ENCODE measurements at places on chromosomes 1 and 21. TPM values are rescaled to one million over a fixed set of nuclear protein-coding genes. Genes with fewer than 3 reads are reported as not detected.

DNA sequence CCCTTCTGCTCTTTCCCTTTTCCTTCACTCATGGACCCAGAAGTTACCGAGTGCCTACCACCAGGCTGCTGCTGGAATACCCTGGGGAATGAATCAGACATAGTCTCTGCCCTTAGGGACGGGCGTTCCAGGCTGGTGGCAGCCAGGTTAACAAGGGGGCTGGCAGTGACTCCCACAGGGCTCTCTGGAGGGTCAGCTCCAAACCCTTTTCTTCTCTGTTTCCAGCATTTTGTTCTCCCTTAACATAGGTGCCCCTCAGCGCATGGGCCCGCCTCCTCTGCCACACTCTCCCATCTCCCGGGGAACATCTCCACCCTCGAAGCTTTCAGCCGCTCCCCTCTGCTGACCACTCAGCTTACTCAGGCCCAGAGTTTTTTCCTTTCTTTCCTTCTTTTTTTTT, 62.9 kb upstream of the LRP8 start:
- DNase-seq, result no peak

DNA sequence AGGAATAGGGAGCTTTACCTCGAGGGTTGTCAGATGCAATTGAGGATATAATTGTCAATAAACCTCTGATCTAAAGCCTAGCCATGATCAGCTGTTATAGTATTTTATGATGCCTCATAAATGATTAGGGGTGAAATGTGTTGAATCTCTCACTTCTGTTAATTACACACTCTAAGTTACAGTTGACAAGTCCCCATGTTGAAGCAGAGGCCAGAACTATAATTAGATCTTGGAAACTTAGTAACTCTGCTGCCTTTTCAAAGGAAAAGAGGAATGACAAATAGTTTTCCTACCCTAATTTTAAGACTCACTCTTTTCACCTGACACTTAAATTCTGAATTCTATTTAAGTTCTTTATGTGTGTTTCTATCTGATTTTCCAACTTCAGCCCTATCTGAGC, 33.8 kb downstream of the CCSAP start:
- DNase-seq, result no peak

DNA sequence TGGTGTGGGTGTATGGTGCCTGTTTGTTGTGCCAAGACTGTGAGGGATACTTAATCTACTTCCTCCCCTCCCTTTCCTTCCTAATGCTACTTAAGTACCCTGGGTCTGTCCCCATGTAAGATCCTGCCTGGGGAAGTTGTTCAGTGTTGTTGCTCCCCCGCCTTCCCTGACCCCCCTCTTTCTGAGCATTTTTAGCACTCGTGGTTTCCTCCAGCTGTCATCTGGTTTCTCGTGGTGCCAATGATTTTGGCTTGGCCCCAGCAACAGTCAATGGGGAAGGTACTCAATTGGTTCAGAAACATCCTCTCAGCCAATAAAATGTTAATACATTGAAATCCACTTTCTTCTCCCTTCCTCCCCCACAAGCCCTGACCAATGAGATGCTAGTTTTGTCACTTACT, 8.0 kb upstream of the B4GALT3 start:
- peak; percentile 86 for DNase-seq

GRCh38 chr21:34693192-34693810, 24.5 kb downstream of the CLIC6 start:
- peak; percentile 36 for DNase-seq

DNA sequence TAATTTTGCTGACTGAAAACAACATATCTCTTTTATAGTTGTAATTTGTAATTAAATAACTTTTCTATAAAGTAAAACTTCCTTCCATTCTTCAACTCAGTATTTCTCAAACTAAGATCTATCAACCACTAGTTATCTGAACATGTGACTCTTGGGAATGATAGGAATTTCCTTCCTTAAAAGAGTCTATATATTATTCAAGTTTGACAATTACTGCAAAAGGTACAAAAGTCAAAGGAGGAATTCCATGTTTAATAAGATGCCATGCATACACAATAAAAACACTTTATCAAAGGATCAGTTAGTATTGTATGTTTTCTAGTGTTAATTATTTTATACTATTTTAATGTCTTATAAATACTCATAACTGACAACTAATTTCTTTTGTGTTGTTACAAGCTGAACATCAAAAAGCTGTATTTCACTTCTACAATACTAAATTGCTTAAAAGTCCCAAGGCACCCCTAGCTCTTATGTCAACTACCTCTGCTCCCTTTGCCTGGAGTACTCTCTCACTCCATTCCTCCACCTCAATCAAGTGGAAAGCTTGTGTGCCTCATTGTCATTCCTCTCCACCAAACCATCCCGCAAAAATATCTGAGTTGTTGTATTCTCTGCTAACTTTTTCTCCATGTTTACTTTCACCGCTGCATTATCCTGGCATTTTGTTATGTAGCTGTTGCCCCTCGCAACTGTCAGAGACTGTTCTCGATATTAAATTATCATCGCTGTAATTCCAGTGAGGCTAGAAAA, 67.9 kb downstream of the SLC44A5 start:
- DNase-seq, result no peak

- no peak for DNase-seq
These were observed 85.1 kb downstream of the ENAH start for GRCh38 chr1:225567789-225568188.

DNA sequence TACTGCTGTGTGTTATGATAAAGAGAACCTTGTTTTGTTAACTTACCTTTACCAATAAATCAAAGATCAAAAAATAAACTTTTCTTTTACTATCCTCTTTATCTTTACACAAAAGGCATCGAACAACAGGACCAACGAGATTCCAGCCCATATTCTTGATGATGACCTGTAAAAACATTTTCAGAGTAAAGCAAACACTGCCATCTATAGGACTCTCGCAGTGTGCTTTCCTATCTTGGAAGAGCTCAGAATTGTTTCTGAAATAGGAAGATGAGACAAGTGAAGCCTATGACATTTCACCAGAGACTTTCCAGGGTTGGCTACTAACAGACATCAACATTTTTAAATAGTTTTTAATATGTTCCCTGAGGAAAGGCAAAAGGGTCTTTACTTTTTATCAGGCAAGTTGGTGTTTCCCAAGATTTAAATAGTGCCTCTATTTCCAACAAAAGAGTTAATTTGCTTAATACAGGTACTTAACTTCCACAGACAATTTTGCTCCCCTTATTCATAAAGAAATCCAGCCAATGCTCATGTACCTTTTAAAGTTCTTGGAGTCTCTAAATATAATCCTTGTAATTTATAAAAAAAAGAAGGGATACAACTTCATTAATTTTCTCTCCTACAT, 7.3 kb downstream of the GLMN start:
- DNase-seq, result no peak

GRCh38 chr1:226684026-226684425, 55.1 kb downstream of the ITPKB start:
- no peak for DNase-seq

- no peak for DNase-seq
These were observed 118.1 kb downstream of the RUNX1 start for GRCh38 chr21:34930971-34931370.

DNA sequence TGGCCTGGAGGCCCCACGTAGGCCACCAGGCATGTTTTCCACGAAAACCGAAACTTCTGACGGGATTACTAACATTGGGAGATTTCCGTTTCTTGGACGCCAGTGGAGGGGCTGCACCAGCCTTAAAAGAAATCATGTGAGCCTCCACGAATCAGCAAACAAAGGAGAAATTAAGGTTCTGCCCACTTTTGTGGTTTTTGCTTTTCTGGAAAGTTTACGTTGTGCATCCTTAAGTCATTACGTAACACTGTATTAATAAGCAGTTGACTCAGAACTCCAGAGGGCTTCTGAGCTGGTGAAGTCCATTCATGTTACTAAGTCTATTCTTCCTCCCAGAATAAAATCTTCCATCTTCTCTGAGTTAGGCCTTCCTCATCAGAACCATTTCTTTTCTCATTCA, 168.5 kb downstream of the PSMG1 start:
- DNase-seq, result no peak

DNA sequence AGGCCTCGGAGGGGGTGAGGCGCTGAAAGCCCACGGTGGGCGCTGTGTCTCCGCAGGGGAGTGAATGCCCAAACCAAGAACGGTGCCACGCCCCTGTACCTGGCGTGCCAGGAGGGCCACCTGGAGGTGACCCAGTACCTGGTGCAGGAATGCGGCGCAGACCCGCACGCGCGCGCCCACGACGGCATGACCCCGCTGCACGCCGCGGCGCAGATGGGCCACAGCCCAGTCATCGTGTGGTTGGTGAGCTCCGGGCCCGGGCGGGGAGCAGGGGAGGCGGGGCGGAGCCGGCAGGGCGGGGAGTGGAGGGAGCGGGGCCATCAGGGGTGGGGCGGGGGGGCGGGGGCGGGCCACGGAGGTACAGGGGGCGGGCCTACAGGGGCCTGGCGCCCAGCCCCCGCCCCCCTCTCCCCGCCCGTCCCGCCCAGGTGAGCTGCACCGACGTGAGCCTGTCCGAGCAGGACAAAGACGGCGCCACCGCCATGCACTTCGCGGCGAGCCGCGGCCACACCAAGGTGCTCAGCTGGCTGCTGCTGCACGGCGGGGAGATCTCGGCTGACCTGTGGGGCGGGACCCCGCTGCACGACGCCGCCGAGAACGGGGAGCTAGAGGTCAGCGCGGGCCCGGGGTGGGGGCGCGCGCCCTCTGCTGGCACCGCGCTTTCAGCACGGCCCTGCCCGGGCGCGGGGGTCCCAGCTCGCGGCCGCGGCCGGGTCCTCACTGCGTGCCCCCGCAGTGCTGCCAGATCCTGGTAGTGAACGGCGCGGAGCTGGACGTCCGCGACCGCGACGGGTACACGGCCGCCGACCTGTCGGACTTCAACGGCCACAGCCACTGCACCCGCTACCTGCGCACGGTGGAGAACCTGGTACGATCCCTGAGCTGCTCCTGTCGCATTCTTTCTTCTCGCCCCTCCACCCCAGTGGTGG, 15.9 kb downstream of the ESPN start:
- peak; percentile 37 for DNase-seq

- no peak for DNase-seq
These were observed 26.0 kb downstream of the EPHB2 start for GRCh38 chr1:22736501-22737080.

Gene VAV3
- polyA plus RNA-seq, result 32.3 TPM

Gene IL19
- not detected for polyA plus RNA-seq

Gene PROK1
- polyA plus RNA-seq, result 0.71 TPM

Gene INPP5B
- 24.3 TPM for polyA plus RNA-seq

Gene ZNF593OS
- 1.1 TPM for polyA plus RNA-seq
